ENCODE measurements at places on chromosomes 2 and 18.

GRCh38 chr2:140627136-140627535 lies 1503.7 kb downstream of the LRP1B start:
- no peak for DNase-seq

GRCh38 chr18:8519102-8519501 lies 90.1 kb upstream of the RAB12 start:
- no peak for DNase-seq

DNA sequence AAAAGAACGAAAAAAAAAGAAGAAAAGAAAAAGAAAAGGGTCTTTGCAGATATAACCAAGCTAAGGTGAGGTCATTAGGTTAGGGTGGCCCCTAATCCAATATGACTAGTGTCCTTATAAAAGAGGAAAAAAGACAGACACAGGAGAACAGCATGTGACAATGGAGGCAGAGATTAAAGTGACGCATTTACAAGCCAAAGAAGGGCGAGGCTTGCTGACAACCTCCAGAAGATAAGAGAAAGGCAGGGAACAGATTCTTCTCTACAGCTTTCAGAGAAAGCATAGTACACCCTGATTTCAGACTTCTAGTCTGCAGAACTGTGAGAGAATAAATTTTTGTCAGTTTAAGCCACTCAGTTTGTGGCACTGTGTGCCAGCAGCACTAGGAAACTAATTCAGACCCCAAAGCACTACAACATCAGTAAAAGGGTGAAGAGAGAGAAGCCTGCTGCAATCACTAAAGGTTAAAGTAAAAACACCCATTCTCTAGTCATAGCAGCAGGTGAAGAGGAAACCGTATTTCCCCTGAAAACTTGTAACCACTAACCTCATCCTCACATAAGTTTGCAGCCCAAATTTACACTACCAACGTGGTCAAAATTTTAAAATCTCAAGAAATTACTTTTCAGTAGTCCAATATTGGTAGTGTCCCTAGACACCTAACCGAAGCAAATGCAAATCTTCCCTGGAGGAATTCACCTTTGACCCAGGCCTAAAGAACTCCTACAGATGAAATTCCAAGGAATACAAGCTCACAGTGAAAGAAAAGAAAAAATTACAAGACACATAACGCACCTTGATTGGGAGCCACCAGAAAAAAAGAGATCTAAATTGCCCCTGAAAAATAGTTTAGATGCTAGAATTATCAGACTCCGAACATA lies 17.5 kb downstream of the REEP1 start:
- no peak for DNase-seq

DNA sequence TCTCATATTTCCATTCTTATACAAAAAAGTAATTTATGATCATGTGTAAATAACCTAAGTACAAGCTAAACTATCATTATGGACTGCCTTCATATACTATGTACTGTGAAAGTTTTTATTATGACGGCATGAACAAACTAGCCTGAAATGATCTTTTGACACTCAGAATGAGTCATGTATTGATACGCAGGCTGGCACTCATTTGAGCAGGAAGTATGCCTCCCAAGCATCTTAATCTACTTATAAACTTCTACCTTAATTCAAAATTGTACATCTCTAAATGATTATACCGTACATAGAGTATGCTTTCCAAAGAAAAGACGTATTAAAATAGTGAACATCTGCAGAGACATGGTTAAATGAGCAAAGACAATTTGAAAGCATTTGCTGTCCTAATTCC lies 207.1 kb upstream of the SPOPL start:
- no peak for DNase-seq

DNA sequence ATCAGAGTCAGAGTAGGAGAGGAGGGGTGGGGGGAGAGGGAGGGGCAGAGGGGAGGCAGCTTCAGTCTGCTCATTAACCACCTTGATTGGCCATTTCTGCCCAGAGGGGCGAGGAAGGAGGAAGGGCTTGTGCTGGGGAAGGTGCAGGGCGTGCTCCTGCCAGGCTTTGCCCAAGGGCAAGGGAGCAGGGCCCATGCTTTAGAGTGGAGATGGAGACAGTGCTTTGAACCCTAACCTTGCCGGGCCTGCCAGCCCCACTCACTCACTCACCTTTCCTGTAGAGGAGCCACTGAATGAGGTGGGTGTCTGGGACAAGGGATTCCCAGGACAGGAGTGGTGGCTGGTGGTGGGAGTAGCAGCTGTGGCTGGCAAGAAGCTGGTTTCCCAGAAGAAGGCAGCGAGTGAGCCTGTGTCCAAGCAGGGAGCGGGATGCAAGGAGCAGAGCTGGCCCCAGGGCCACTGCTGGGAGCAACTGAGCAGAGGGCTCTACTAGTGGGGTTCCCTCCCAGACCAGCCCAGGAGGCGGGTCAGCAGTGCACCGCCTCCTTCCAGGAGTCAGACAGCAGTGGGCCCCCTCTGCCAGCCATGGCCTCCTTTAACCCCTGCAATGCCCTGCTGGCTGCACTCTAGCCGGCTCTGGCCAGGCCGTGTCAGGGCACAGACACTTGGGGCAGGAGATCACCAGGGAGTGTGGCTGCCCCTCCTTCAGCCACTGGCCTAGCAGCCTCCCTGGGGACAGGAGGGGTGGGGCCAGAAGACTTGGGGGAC lies 3.6 kb upstream of the RUFY4 start:
- DNase-seq = no peak

DNA sequence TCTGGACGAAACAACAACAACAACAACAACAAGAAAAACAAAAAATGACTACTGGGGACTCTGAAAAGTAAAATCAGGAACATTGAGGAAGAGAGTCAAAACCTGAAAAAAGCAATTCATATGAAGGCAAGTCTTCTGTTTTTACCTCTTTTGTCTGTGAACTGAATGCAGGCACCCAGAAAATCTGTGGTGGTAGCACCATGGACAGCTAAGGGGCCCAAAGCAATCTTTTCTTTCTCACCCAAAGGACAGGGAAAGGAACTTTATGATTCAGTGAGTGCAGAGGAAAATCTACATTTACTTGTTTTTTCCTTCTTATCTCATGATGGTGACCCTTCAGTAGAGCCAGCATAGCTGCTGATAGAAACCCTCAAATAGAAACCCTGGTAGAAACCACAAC lies 10.4 kb downstream of the ALK start:
- no peak for DNase-seq

DNA sequence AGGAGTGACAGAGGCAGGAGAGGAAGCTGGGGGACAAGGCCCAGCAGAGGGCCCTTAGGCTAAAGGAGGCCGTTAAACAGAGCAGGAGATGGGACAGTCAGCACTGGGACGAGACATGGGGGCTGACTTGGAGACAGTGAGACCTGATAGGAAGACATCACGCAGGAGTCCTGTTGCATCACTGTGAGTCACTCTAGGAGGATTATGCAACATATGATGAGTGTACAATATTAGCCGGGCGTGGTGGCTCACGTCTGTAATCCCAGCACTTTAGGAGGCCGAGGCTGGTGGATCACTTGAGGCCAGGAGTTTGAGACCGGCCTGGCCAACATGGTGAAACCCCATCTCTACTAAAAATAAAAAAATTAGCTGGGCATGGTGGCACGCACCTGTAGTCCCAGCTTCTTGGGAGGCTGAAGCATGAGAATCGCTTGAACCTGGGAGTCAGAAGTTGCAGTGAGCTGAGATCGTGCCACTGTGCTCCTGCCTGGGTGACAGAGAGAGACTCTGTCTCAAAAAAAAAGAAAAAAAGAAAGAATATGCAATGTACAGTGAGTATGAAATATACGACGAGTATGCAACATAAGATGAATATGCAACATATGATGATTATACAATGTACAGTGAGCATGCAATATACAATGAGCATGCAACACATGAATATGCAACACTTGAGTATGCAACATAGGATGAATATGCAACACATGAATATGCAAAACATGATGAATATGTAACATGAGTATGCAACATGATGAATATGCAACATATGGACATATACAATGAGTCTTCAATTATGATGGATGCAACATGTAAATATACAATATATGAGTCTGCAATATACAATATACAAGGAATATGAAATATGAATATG lies 83.3 kb upstream of the ID2 start:
- DNase-seq = no peak

GRCh38 chr18:74097803-74098202 lies 49.8 kb downstream of the FBXO15 start:
- no peak for DNase-seq

DNA sequence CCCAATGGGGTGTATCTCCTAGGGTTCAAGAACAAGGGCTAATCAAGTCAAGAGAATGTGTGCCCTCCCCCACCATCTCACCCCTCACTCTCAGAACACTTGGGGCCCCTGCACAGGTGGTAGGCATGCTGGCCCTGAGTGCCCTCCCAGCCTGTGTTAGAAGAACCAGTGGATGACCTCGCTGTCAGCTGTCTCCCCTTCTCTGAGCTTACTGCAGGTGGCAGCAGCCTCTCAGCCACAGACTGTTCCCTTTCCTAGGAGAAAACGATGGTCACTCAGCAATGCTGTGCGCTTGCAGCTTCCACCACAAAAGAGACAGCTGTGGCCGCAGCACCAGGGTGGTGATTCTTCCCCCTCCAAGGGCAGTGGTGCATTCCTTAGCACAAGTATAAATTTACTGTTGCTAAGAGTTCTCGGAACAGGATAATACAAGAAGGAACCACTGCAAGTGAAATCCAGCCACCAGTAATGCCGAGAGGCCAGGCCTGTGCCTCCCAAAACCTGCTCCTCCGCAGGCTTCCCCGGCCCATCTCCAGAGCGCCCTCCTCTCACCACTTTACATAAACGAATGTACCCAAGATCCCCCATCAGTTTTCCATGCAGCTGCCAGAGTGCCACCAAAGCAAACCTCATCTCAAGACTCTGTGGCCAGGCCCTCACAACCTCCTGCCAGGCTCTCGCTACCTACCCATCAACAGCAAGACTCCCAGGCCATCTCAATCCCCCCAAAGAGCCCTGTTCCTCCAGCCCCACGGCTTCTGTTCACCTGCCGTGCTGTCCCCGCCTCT lies 935 bp upstream of the RAMP1 start:
- DNase-seq = peak; percentile 22

GRCh38 chr2:234805836-234806235 lies 146.0 kb upstream of the SH3BP4 start:
- DNase-seq = no peak

DNA sequence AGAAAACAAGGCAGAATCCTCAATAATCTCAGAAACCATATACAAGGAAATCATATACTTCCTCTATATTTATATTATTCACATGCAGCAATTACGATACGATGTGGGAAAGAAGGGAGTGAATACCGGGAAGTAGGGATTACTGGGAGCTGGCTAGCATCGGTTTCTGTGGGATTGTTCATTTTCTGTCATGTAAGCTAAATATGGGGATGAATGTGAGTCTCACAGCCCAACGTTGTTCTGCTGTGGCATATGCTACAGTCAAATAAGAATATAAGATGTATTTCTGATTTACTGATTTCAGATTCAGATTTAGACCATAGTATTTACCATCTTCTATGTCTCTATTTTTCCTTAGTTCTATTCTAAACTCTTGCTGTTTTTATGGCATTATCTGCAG lies 113.6 kb downstream of the EVA1A start:
- no peak for DNase-seq

DNA sequence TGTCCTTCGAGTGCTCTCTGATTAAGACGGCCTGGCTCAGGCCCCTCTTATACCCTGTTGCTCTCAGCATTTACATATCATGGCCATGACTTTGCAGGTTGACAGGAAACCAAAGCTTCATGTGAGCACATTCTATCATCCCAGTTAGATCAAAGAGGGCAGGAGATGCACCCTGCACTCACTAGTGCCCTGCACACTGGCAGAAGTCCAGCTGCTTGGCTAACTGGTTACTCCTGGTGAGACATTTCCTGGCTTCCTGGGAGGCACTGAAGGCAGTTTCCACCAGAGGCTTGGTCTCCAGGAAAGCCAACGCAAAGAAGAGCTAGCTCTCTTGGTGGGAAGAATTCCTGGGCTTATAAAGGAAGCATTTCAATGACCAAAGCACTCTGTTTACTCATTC lies 66.3 kb downstream of the LIPG start:
- DNase-seq = no peak

DNA sequence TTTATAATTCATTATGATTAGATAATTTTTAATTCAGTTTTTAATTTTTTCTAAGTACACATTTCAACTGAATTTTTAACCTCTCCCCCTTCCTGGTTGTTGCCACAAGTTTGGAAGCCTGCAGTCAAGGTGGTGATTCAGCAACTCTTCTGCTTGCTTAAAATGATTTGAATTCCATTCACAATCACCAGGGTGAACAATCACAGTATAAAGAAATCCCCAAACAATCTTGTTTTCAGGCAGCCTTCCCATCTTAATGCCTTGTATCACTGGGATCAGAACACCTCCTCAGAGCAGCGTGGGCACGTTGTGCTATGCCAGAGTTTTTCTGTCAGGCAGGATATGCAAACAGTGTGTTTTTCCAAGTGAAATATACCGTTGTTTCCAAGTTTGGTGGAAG lies 46.7 kb upstream of the BARD1 start:
- no peak for DNase-seq

DNA sequence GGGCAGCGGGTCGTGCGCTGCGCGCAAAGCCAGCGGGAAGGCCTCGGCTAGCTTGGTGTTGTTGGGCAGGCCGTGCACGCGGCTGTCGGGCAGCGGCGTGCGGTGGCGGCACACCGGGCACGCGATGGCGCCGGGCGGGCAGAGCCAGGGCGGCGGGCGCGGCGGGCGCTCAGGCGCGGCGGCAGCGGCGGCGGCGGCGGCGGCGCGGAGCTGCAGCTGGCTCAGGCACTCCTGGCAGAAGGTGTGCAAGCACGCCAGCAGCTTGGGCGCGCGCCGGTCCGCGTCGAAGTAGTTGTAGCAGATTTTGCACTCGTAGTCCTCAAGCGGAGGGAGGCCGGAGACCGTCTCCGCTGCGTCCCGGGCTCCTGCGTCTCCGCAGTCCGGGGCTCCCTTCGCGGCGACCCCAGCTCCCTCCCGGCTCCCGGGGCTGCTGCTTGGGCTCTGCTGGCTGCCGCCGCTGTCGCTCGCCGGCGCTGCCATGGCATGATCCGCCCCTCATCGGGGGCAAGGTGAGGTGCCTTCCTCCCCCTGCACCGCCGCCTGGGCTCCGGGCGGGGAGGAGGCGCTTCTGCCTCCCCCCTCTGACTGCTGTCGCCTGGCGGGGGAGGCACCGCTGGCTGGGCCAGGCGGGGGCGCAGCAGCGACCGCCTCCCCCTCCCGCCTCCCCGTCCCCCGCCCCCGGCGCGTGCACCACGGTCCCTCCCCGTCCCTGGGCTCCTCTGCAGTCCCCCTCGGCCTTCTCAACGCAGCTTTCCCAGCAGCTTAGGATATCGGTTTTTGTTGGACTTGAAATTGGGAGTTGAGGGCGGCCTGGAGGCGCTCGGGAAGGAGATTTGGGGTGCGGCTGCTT lies 21.0 kb upstream of the PAX3 start:
- DNase-seq = no peak
